ENCODE measurements at places on chromosomes 6 and 20.

DNA sequence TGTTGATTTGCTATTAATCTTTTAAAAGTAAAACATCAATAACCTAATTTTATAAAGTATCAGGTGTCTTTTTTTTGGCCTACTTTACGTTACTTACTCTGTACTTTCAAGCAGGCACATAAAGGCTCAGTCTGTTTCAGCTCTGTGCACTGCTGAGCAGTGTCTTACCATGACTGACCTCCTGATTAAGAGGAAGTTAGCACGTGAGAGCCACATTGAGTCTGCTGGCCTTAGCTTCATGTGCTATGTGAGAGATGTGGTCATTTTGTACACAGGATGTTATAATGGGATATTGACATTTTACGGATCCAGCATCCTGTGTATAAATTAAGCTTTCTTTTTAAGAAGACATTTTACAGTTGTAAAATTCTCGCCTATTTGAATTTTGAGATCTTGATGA lies 31.9 kb downstream of the ARID1B start:
- DNase-seq = peak; percentile 78

DNA sequence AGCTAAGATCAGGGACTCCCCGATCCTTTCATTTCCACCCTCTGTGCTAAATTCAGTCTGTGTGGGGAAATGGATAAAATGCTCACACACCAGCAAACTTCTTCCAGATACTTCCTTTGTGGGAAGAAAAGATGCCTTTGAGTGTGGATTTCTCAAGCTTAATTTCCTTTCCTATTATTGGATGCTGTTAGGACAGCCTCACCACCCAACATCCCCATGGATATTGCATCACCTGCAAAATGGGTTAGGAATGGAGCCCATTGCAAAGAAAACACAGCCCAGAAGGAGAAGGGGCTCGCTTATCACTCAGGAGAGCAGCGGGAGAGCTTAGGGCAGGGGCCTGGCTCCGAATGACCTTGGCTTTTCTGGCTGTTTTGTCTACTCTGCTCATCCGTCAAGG lies 272.2 kb downstream of the CDC5L start:
- no peak for DNase-seq

- no peak for DNase-seq
These were observed 79.4 kb upstream of the PROKR2 start for GRCh38 chr20:5395932-5396727.

DNA sequence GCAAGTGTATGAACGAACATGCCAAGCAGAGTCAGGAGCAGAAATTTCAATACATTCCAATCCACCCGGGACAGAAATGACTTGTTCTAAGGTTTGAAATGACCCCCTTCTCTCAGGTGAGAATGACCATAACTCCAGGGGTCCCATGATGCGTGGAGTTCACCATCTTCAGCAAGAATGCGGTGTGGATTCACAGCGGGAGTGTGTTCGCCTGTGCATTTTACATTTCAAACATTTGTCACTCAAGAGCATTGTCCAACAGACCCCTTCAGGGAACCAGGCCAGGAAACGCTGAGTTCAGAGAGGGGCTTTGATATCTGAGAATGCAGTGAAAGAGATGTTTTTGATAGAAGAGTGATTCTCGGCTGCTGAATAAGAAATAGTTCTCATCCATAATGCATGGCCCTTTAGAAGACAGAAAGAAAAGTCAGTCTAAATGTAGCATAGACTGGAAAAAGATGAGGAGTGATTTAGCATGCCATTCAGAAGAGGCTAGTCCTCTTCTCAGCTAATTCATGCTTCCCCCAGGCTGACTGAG lies 200.3 kb upstream of the KCNG1 start:
- DNase-seq = no peak

DNA sequence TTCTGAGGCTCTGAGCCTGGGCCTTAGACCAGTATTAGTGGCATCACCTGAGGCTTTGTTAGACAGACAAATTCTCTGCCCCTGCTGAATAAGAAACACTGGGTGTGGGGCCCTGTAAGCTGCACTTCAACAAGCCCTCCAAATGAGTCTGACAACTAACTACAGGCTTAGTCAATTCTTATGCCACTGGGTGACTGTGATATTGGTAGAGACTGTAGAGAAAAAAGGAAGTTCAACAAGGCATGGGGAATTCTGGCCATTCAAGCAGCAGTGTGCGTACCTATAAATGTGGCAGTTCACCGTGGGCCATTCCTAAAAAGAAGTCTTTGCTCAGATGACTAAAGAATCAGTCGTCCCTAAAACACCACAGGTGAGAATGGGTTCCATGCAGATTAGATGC lies 82.7 kb downstream of the MDN1 start:
- peak; percentile 31 for DNase-seq

- no peak for DNase-seq
These were observed 801.0 kb upstream of the CITED2 start for GRCh38 chr6:140175486-140175885.

- DNase-seq = no peak
These were observed 59.9 kb downstream of the EYA2 start for GRCh38 chr20:46954490-46955038.
